ENCODE measurements at places on chromosomes 12 and 14.
A peak's percentile ranks its signal among the peaks of the same experiment; 100 is the strongest.

GRCh38 chr12:104680070-104680469 lies 223.3 kb downstream of the CHST11 start:
- peak; percentile 84 for DNase-seq

GRCh38 chr12:2319737-2320506 lies 267.1 kb downstream of the CACNA1C start:
- no peak for DNase-seq

- no peak for DNase-seq
Measured at GRCh38 chr14:26088275-26088674, 509.6 kb downstream of the NOVA1 start.

DNA sequence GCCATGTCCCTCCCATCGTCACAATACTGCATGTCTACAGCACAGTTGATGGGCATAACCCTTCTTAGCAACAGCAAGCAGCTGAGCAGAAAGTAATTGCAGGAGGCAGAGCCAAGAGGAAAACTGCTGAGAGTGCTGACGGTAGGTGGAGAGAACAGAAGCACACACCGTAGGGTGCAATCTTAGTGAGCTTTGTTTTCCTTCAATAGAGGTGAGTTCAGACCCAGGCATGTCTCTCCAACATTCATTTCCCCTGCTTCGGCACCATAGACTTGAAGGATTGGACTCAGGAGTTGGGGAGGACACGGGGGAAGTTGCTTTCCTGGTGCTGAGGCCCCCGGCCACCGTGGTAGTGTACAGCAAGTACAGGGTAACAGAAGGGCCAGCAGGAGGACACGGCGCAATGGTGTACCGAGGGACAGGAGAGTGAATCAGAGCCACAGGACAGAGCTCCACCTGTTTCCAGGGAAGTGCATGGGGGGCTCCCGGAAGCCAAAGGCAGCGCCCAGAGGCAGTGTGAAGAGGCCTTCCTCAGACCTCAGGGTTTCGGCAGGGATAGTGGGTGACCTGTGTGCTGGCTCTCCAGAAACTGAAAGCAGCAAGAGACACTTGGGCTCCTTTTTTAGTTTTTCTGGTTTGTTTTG lies 36.3 kb upstream of the SINHCAF start:
- DNase-seq, result no peak

GRCh38 chr14:96681829-96682228 lies 115.4 kb upstream of the VRK1 start:
- no peak for DNase-seq

GRCh38 chr12:15530361-15530760 lies 208.1 kb downstream of the PTPRO start:
- no peak for DNase-seq
